Progenitor cell of endocrine pancreas (in vitro differentiated cells): ENCODE measurements at places on chromosomes 11 and 22.

DNA sequence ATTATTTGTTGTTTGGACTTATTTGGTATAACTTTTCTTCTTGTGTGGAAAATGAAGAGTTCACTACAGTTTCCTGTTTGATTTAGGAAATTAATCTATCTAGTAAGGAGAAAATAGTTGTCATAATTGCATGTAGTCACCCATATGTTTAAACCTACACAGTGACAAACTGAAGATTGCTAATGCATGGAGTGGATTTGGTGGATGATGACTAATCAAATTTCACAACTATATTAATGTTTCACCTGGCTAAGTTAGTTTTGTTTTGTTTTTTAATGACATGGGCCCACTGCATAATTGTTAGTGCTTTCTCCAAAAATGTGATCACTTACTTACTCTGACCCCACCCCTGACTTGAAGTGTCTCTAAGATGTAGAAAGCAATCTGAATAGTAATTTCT, 170.6 kb downstream of the DYNC2H1 start:
- H3K36me3 ChIP-seq = no peaks in the 10 kb centered on the region
- DNase-seq = no peak
- no peak overlapping the region for H3K27ac ChIP-seq
- H3K27me3 ChIP-seq = no peaks in the 10 kb centered on the region

- H3K4me3 ChIP-seq = no peak overlapping the region
- DNase-seq = no peak
- H3K27me3 ChIP-seq = peaks cover 9% of the 10 kb centered on the region
- peaks cover 1% of the 10 kb centered on the region for H3K4me1 ChIP-seq
Measured at GRCh38 chr22:32005453-32005852, 37.6 kb upstream of the SLC5A1 start.

DNA sequence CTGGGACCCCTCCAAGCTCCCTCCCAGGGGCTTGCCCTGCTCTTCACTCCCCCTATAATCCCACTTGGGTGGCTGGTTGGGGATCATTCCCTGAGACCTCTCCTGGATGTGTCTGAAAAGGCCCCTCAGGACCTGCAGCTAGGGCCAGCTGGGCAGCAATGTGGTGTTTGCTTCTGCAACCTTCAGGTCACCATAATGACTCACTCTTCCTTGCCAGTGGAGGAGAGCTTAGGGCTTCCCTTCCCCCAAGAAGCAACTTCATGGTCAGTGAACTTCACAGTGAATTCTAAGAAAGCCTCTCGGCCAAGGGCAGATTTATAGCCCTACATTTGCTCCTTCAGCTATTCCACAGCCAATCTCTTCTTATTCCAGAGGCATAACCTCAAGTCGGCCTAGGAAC, 45.1 kb upstream of the TSPAN18 start:
- no peak for DNase-seq
- H3K36me3 ChIP-seq = no peaks in the 10 kb centered on the region
- H3K4me3 ChIP-seq = no peak overlapping the region
- H3K4me1 ChIP-seq = peaks cover 3% of the 10 kb centered on the region
- no peak overlapping the region for H3K27ac ChIP-seq

GRCh38 chr11:119178166-119178680, 7.1 kb upstream of the NHERF4 start:
- H3K27ac ChIP-seq = no peak overlapping the region
- no peaks in the 10 kb centered on the region for H3K4me1 ChIP-seq
- no peak overlapping the region for H3K4me3 ChIP-seq
- DNase-seq = no peak

DNA sequence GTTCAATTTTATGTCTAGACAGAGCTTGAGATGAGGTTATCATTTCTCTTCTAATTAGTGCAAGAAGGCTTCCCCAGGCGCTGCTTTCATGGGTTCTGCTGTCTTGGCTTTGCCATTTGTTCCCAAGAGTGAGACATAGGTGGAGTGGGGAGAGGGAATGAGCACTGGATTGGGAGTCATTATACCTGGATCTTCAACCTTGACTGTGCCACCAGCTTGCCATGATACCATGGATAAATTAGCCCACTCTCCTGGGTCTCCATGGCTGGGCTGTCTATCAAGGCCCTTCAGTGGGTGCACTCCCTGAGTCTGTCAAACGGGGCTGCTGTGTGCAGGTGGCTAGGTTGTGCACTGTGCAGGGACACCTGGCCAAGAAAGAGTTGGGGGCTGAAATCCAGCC, 15.6 kb upstream of the NECTIN1 start:
- DNase-seq = no peak
- no peak overlapping the region for H3K27ac ChIP-seq
- no peak overlapping the region for H3K4me3 ChIP-seq

GRCh38 chr11:128412847-128413791, 174.2 kb downstream of the ETS1 start:
- peaks cover 23% of the 10 kb centered on the region for H3K27me3 ChIP-seq
- H3K36me3 ChIP-seq = no peaks in the 10 kb centered on the region
- H3K4me3 ChIP-seq = no peak overlapping the region
- DNase-seq = no peak

DNA sequence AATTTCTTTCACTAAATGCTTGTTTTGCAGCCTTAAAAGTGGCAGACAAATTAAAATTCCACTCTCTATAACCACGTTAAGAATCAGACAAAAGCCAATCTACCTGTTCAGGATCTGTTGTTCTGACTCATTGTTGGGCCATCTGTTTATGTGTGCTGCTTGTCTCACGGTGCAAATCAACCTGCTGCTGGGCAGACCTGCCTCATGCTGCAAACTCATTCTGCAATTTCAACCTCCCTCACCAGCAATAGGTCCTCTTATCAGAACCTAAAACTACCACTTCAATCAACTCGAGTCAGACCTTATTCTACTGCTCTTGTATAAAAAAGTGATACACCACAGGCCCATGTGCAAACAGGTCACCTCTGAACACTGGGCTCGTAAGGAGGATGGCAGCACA, 75.1 kb downstream of the LARGE2 start:
- H3K27me3 ChIP-seq = no peaks in the 10 kb centered on the region
- H3K4me1 ChIP-seq = peaks cover 26% of the 10 kb centered on the region
- no peak overlapping the region for H3K4me3 ChIP-seq

- peaks cover 9% of the 10 kb centered on the region for H3K27me3 ChIP-seq
- no peaks in the 10 kb centered on the region for H3K36me3 ChIP-seq
- H3K4me3 ChIP-seq = peak overlapping the region; percentile 77
Measured at GRCh38 chr11:416757-417621, 2.2 kb upstream of the SIGIRR start.

DNA sequence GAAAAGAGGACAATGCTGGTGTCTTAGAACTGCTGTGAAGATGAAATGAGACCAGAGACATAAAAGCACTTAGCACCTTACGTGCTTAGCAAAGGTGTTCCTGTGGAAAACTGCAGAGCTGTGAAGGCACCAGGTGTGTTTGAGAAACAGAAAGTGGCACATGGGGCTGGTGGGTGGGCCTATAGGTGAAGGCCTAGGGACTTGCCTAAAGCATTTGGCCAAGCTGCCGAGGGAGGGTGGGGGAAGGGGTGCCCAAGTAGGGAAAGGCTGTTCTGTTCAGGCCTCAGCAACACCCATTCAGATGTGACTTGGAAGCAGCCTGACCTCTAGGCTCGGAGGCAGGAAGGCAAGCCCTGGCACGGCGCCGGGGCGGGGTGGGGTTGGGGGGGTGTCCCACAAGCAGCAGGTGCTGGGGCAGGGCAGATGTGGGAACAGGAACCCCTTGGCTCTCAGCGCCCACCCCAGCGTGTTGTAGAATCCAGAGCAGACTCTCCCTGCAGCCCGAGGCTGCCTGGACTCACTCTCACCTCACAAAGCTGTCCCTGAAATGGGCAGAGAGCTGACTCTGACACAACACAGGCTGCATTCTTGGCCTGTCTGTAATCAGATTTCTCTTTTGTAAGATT, 366.7 kb upstream of the NARS2 start:
- no peaks in the 10 kb centered on the region for H3K27me3 ChIP-seq
- H3K27ac ChIP-seq = peak overlapping the region; percentile 90
- no peak overlapping the region for H3K4me3 ChIP-seq
- peaks cover 40% of the 10 kb centered on the region for H3K4me1 ChIP-seq
